ENCODE measurements at places on chromosomes 1 and 21.

- no peak for DNase-seq
Measured at GRCh38 chr21:30222724-30223123, 6.8 kb upstream of the CLDN8 start.

DNA sequence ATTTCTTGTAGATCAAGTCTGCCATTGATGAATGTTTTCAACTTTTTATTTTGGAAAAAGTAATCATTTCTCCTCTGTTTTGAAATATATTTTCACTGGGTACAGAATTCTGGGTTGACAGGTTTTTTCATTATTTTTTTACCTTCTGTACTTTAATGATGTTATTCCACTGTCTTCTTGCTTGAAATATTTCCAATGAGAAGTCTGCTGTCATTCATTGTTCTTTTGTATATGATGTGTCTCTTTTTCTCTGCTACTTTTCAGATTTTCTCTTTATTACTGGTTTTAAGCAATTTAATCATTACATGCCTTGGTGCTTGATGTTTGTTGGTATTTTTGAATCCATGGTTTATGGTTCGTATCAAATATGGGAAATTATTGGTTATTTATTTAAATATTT lies 22.4 kb upstream of the FOXO6 start:
- no peak for DNase-seq

DNA sequence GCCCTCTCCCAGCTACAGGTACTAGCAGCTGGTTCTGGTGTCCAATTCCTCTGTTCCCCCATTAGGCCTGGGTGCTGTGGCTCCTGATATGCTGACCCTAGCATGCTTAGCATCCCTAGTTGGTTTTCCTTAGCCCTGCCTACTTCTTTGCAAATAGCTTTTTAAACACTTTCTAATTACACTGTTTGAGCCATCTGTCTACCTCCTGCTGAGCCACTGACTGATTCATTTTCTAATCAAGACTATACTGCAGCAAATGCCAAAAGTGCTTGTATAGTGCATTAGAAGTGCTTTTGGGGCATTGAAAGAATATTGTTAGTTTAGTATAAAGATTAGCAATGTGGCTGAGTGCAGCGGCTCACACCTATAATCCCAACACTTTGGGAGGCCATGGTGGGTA lies 36.3 kb downstream of the ERICH3 start:
- no peak for DNase-seq

DNA sequence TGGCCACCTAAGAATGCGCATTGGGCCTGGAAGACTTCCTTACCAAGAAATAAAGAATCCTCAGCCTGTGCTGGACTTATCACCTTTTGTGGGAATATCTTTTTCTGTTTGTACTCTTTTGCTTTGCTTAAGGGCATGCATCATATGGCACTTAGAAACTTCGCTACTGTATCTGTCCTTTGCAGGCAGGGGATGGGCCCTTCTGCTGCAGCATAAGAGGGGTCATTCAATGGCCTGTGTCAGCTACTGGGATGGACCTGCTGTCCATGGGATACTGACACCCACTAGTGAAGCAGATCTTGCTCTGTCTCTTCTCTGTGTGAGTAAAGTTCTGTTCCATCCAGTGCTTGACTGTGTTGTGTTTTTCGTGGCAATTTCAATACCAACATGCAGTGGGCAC lies 239.0 kb upstream of the JUN start:
- DNase-seq = no peak

DNA sequence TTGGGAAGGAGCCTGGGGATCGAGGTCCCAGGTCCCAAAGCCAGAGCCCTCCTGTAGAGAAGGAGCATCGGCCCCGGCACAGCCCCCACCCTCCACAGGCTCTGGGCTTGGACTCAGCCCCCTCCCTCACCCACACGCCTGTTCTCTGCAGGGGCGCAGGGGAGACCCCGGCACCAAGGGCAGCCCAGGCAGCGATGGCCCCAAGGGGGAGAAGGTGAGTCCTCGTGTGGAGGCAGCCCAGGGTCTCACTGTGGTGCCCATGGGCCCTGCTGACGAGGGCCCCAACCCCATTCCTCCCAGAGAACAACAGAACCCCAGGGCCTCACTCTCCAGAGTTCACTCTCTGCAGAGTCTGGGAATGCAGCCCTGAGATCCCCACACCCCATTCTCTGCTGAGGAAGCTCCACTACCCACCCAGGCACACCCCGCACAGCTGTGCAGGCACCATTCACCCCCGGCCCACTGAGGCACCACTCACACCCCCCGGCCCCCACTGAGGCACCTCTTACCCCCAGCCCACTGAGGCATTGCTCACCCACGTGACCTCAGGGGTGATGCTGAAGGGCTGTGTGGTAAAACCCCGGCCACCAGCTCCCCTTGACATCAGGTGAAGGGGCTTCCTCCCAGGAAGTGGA lies 21.8 kb downstream of the COL6A2 start:
- no peak for DNase-seq

DNA sequence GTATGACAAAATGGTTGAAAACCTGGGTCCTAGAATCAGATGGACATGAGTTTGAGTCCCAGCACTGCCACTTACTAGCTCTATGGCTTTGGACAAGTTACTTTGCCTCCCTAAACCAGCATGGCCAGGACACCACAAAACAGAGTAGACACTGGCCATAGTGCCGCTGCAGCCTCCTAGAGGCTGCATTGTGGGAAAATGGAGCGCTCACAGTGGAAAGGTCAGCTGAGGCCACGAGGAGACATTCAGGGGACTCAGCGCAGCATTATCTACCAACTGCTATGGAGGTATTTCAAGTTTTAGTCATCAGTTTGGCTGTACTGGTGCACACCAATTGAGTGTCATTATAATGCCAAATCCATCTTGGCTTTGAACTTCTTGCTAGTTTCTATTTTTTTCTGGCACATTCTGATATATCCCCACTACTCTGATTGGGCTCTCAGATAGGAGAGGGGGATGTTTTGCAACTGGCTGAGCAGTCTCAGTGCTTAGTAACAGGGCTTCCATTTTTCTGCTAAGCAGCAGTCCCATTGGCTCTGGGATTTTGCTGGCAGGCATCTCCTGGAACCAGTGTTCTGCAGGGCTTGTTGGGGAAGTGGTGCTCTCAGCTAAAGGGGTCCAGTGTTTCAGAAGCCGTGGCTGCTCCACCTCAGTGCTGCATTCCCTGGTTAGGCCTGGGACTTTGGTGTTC lies 16.2 kb downstream of the NT5C1A start:
- no peak for DNase-seq

DNA sequence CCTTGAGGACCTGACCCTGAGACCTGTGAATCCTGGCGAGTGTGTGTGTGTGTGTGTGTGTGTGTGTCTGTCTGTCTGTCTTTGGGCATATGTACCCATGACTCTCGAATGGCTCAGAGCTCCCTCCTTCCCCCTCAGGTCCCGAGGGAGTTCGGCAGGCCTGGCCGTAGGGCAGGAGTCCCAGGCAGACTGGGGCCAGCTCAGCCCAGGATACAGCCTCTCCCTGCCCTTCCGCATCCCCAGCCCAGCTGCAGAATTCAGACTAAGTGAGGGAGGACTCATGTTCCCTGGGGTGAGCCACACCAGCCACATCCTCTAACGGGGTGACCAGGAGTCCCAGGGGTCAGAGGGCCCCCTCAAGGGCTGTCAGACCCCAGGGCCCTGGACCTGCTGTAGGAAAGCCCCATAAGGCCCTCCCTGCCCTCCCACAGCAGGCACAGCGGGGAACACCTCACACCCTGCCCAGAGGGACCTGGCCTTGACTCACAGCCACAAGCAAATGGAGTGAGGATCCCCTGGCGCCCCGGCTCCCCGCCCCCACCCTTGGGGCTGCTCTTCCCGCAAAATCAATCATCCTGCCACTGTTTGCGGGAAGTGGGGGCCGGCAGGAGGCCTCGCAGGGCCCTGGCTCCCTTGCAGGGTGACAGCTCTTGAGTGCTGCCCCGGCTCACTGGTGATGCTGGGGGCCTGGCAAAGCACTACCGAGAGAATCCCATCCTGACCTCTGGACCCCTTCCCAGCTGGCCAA lies 101.7 kb upstream of the CASZ1 start:
- no peak for DNase-seq

GRCh38 chr1:67347688-67348472 lies 40.2 kb downstream of the IL12RB2 start:
- peak; percentile 67 for DNase-seq

DNA sequence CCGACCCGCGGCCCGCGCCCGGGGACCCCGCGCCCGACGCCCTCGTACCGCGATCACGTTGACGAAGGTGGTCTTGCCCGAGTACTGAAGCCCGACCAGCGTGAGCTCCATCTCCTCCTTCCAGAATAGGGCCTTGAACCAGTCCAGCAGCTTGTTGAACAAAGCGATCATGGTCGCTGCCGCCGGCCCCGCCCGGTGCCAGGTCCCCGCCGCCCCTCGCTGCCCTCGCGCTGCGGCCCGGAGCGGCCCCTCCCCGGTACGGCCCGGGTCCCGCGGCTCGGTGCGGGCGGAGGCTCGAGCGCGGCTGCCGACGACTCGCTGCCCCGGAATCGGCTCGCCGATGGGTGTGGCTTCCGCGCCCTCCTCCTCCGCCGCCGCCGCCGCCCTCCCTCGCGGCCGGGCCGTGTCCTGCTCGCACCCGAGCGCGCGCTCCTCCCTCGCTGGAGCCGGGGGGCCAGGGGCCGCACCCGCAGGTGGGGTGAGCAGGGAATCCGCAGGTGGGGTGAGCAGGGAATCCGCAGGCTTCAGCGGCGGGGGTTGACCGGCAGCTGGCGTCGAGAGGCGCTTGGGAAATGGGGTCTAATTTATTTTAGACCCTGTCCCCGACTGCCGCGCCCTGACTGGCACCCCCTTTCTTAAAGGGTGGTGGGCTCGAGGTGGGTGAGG lies at the start of gene ARL8A:
ARL8A (minus strand) TSS at position 336 of the 666 bp plus-strand sequence; CDS start at position 171, 165 bp downstream.
- peak; percentile 58 for DNase-seq

GRCh38 chr1:43435146-43436145 lies 18.3 kb downstream of the HYI start:
- peak; percentile 38 for DNase-seq

DNA sequence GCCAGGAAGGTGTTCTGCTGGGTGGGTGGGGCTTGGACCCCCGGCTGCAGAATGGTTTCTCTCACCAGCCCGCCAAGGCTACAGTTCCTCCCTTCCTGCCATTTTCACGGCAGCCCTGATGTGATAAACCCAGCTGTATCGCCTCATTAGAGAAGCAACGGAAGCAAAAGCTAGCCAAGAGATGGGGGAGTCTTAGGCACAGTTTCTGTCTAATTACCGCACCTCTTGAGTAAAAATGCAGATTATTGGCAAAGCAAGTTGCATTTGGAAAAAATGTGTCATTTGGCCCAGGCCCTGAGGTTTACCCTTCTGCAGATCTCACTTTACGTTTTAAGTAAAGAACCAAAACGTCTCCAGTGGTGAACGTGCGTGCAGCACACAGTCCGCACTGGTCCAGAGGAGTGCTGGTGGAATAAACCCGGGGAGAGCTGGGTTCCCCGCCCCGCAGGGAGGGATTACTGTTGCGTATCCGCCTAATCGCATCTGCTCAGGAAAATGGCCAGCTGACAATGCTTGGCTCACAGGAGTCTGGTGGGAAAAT lies 109.9 kb downstream of the GALNT2 start:
- no peak for DNase-seq
